CD4-positive, alpha-beta T cell (primary cell): ENCODE measurements at places on chromosomes 3 and 15. TPM values are rescaled to one million over a fixed set of nuclear protein-coding genes. Genes with fewer than 3 reads are reported as not detected.

The GADL1 gene
- not detected for total RNA-seq

The CAMKV gene
- total RNA-seq, result 0.28 TPM

The SERINC4 gene
- not detected for total RNA-seq

The GOLGA8M gene
- total RNA-seq, result 2.8 TPM

The CHAC1 gene
- total RNA-seq, result 0.47 TPM

The FGD5 gene
- not detected for total RNA-seq

The CAV3 gene
- total RNA-seq, result not detected

The KIF15 gene
- total RNA-seq, result 0.08 TPM

The FOXB1 gene
- 0.14 TPM for total RNA-seq

The ZNF592 gene
- total RNA-seq, result 38.2 TPM

The RNF111 gene
- 35.4 TPM for total RNA-seq

The TRIM42 gene
- total RNA-seq, result not detected

GRCh38 chr3:23004971-23005370, 198.2 kb upstream of the UBE2E2 start:
- DNase-seq, result no peak

GRCh38 chr15:62482785-62483429, 317.8 kb upstream of the C2CD4B start:
- DNase-seq, result peak; percentile 6

DNA sequence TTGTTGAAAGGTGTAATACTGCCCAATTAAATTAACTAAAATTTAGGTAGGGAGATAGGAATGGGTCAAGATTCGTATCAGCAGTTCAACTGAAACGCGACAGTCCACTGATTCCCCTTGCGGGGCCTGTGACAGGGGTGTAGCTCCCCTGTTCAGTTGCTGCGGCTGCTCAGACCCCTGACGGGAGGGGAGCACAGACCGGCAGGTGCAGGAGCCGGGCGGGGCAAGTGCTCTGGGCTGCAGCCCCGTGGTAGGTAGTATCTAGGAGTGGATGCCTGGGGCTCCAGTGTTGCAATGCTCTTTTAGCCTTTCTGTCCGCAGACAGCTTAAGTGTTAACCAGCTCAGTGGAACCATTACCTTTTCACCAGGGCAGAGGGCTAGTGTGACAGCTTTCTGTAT, 164.9 kb downstream of the ROBO2 start:
- no peak for DNase-seq

DNA sequence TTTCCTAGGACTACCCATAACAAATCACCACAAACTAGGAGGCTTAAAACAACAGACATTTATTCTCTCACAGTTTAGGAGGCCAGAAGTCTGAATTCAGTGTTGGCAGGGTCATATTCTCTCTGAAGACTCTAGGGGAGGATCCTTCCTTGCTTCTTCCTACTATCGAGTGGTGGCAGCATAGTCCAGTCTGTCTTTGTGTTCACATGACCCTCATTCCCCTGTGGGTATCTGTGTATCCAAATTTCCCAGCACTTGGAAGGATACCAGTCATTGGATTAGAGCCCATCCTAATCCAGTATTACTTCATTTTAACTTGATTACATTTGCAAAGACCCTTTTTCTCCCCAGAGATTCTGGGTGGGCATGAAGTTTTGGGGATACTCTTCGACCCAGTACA, 63.8 kb downstream of the GMPS start:
- no peak for DNase-seq

GRCh38 chr15:60580650-60581376, 101.9 kb upstream of the ICE2 start:
- DNase-seq, result no peak

GRCh38 chr3:23776352-23776891, 29.3 kb upstream of the UBE2E1 start:
- DNase-seq, result no peak

DNA sequence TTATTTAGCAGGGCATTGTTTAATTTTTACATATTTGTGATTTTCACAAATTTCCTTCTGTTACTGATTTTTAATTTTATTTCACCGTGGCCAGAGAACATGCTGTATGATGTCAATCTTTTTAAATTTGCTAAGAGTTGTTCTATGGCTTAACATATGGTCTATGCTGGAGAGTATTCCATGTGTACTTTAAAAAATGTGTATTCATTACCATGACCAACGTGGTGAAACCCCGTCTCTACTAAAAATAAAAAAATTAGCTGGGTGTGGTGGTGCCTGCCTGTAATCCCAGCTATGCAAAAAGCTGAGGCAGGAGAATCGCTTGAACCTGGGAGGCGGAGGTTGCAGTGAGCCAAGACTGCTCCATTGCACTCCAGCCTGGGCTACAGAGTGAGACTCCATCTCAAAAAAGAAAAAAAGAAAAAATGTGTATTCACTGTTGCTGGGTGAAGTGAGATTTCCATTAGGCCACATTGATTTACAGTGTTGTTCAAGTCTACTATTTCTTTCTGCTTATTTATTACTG, 258.2 kb downstream of the EDEM1 start:
- no peak for DNase-seq

DNA sequence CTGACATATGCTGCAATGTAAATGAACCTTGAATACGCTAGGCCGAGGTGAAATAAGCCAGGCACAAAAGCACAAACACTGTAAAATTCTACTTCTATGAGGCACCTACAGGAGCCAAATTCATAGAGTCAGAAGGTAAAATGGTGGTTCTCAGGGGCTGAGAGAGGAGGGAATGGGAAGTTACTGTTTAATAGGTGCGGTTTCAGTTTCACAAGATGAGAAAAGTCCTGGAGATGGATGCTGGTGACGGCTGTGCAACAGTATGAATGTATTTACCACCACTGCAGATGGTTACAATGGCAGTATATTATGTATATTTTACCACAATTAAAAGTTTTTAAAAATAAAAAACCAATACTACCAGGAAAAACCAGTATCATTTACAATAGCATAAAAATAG, 4.0 kb downstream of the TNK2 start:
- peak; percentile 41 for DNase-seq

DNA sequence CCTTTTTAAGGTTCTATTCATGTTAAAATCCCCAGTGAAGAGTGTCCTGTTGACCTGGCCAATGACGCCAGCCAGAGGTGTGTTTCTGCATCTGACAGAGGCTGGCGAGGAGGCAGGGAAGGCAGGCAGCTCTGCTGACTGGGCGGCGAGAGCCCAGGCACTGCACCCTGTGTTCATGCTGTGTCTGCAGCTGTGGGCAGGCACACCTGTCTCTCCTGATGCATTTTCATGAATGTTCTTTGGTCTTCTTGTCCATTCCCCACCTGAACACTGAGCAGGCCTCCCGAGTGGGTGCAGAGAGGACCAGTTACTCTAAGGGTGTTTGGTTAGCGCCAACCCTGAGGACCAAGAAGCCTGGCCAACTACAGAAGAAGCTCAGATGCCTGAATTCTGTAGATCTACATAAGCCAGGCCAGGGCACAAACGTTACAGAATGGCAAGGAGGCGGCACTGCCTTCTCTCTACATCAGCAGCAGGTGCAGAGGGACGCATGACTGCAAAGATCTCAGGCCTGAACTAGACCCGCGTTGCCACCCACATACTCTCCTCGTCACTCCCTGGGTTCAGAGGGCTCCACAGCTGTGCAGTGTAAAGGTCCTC, 233.7 kb downstream of the OCA2 start:
- no peak for DNase-seq

DNA sequence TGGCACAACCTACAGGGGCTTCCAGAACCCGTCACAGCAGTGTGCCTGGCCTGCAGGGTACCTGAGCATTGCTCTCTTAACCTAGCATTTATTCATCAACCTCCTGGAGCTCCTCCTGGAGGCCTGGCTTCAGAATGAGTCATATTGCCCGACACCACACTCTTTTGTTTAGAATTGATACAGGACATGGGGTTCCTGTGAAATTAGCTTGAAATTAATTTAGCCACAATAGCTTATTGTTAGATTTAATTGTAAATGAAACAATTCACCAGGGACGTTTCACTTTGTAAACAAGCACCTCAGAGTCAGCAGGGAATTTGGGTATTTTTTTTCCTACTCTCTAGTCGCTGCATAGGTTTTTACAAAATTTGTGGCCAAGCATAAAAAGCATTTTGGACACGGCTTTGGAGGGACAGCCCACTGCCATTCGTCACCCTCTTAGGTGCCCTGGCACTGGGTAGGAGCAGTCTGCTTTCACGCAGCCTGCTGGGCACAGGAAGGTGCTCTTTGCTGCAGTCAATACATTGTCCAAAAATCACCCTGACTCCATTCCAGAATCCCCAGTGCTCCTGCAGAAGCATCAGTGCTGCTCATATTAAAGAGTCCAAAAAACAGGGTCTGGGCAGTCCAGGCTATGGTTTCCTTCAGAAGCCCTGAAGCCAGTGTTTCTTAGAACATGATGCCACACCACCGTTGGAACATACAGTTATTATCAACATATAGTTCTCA, 60.8 kb upstream of the MEF2A start:
- no peak for DNase-seq

- DNase-seq, result no peak
Measured at GRCh38 chr3:101890716-101891115, 41.4 kb downstream of the NFKBIZ start.
